ENCODE measurements at places on chromosomes 2 and 18.

DNA sequence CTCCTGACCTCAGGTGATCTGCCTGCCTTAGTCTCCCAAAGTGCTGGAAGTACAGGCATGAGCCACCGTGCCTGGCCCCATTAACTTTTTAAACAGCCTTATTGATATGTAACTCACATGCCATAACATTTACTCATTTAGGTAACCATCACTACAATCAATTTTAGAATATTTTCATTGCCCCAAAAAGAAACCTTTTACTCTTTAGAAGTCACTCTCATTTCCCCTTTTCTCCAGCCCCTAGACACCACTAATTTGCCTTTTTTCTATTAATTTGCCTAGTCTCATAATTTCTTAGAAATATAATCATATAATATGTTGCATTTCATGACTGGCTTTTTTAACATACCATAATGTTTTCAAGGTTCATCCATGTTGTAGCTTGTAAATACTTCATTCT lies 57.2 kb upstream of the TACR1 start:
- DNase-seq, result no peak

DNA sequence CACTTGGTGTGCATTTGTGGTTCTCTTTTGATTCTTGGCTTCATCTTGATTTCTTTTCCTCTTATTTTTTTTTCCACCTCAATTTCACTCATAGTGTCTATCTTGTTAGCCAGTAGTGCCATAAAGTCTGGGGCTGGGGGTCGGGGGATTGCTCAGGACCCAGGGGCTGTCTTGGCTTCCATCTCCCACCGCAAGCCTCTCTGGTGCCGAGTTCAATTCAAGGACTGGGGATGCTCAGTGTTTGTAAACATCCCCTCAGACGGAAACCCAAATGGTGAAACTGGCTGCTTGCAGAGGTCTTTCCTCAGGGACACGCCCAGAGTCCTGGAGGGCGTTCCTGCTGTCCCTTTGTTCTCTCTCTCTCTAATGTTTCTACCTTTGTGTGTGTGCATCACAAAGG lies 173.3 kb downstream of the TWIST2 start:
- DNase-seq, result no peak

- no peak for DNase-seq
Observed at GRCh38 chr2:58911877-58912276, 670.8 kb upstream of the FANCL start.

DNA sequence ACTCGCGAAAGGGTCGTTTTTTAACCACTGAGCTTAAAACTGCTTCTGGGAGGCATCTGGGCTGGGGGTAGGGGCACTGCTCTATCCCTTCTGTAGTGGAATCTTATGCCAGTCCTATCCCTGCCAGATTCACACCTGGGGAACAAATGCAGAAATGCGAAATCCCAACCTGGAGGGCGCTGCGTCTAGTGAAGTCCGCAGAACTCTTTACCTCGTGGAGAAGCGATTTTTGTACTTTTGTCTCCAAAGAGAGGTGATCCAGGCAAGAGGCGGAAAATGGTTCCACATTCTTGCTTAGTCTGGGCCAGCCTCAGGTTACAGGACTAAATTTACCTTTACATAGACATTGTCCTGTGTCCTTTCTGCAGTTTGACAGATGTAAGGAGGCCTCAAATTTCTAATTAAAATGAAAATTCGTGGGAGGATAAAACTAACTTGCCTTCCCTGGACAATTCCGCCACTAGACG lies 10.4 kb downstream of the TBR1 start:
- DNase-seq, result no peak

- no peak for DNase-seq
Observed at GRCh38 chr18:11581286-11581685, 28.1 kb upstream of the SLC35G4 start.

- no peak for DNase-seq
Observed at GRCh38 chr18:990197-990596, 85.5 kb downstream of the ADCYAP1 start.

GRCh38 chr2:32865399-32866068 lies 81.2 kb upstream of the LTBP1 start:
- DNase-seq, result no peak
